Neural crest cell (in vitro differentiated cells): ENCODE measurements at places on chromosomes 3 and 15.

- DNase-seq = no peak
These were observed 3.8 kb downstream of the GSK3B start for GRCh38 chr3:120090422-120090821.

DNA sequence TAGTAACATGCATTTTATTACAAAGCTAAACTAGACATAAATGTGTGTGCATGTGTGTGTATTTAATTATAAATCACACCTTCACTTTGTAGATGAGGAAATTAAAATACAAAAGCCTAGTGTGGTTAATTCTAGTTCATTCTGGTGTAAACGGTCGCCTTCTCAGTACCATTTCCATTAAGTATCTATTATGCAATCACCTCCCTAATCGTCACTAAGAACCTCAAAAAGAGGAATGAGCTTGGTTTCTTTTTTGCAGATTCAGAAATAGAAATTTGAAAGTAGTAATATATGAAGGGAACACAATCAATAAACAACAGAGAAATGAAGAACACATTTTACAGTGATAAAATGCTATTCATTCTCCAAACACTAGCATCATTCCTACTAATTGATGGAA lies 233.2 kb downstream of the ZBBX start:
- DNase-seq = no peak

DNA sequence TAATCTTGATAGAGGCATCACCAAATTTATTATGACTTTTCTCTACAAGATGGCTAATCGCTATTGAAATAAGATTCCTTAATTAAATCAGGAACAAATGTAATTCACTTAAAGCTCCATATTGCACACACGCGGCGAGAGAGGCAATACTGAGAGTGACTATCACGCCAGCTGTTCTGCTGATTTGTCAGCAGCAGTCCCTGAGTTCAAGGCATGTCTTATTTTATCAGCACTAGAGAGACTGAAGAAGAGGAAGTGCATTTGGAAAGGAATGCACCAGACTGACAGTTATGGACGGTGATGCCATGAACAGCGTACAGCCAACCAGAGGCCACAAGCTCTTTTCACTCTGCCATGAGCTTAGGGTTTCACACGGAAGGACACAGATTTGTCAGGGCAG lies 83.6 kb upstream of the SLCO3A1 start:
- no peak for DNase-seq

DNA sequence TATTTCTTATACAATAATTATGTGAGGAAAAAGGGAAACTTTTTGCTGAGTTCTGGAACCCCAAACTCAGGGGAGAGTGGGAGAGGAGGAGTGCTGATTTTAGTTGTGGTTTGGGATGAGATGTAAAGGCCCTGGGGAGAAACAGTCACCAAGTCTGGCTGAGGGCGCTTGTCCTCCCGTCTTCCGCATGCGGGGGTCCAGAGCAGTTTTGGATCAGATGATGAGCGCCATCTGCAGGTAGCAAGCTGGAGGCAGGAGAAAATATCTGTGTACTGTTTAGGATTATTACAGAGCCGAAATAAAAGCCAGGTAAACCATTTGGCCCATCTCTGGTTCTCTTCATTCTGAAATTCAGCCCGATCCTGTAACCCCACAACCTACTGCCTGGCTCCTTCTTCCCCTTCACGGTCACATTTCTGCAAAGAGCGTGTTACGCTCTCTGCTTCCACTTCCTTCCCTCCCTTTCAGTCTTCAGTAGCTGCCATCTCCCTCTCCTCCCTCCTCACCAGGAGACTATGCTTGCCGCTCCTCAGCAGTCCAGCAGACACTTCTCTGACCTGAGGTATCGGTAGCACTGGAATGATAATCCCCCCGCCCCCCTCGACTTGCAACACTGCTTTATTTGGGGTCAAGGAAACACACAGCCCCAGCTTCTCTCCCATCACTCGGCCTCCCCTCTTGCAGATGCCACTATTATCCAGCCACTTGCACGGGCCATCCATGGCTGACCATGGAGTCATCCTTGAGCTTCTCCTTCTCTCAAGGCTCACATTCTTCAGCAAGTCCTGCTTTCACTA lies 1.4 kb upstream of the PARP14 start:
- DNase-seq = peak; percentile 77

DNA sequence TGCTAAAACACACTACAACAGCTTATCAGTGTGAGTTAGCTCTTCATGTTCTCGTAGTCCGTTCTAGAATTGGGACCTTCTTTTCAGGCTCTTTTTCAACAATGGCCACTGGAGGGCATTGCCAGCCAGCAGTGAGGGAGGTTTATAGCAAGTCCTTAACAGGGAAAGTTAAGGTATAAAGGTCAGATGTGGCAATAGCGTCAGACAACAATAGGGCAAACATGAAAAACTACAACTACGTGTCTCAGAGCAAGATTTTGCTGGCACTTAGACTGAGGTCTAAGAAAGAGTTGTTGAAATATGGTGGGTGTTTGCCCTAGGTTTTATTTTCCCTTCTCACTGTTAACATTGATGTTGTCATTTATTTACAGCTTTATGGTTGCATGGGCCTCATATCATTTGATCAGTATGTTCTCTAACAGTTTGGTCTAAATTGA lies 161.4 kb downstream of the GMNC start:
- no peak for DNase-seq

DNA sequence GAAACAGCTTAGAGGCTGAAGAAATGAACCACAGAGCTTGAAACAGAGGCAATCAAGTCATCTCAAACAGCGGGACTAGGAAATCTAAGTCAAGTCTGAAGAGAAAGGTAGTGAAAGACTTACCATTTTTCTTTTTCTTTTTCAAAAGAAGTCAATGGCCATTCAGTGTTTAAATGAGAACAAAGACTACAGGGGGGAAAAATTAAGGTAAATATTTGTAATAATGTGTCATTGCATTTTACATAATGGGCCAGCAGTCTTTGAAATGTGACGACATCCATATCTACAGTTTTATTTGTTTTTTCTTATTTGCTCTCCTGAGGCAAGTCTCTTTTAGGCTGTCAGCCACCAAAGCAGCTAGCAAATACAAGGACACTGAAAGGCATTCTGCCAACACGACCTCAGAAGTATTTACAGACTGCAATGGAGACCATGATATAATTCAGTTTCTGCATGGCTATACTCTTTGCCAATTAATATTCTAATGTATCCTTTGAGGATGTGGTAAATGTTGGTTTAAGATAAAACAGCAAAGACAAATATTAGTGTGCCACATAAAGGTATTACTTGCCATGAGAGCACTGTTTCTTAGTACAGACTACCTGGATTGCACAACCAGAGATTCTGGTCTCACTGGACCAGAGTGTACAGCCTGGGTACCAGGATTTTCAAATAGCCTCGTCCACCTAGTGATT lies 307.0 kb upstream of the THBS1 start:
- no peak for DNase-seq

DNA sequence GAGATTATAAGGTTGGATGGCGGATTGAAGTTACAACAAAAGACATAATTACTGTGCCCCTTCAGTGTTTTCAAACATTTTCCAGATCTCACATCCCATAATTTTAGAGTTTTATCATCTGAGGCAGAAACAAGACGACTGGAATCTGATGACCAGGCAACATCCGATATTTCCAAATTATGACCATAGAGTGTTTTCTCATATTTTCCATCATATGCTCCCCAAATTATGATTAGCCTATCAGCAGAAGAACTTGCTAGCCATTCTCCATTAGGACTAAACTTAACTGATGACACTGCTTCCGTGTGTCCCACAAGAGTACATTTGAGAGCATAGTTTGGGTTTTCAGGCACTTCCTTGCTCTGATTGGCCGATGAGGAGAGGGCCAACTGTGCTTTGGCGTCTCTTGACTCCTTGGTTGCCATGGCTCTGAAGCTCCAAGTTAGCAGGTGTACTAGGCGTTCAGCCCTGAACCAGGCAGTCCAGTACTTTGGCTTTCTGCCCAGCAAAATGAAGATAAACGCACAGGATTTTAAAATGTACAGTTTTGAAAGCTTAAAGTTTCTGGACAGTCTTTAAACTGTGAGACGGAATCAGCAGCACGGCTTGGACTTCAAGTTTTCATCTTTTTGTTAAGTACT lies 638 bp downstream of the WDR5B start:
- no peak for DNase-seq

- DNase-seq = no peak
These were observed 273.8 kb upstream of the DCBLD2 start for GRCh38 chr3:99175276-99175812.

DNA sequence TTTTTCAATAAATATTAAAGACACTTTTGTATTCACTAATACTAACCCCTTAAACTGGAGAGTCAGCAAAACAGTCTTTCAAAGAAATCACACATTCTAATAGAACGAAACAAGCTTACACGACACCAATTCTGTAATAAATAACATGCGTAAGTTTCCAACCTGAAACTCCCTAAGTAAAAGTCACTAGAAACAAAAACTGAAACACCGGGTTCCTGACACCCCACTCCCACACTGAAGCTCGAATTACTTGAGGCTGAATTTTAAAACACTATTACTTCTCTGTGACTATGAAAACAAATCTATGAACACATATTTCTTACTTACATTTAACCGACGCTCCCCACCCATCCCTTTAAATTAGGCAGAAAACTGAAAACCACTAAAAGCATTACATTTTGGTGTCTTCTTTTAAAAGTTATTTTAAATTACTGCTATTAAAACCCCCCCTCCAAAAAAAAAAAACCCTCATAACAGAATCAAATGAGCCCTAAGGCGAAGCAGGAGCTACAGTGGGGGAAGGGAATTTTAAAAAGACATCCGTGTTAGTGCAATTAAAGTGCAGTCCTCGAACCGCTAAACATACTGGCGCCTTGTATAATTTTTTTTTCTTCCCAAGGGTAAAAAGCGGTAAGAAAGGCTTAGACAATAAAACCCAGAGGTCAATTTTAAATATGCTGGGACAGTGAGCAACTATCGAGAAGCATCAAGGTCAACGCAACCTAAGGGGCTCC lies 878 bp downstream of the SPPL2A start:
- no peak for DNase-seq

GRCh38 chr3:186920301-186920700 lies 10.0 kb upstream of the ST6GAL1 start:
- DNase-seq = no peak

GRCh38 chr15:48337607-48338006 lies 6.4 kb downstream of the DUT start:
- DNase-seq = no peak

GRCh38 chr3:136122006-136122405 lies 74.1 kb downstream of the MSL2 start:
- no peak for DNase-seq

DNA sequence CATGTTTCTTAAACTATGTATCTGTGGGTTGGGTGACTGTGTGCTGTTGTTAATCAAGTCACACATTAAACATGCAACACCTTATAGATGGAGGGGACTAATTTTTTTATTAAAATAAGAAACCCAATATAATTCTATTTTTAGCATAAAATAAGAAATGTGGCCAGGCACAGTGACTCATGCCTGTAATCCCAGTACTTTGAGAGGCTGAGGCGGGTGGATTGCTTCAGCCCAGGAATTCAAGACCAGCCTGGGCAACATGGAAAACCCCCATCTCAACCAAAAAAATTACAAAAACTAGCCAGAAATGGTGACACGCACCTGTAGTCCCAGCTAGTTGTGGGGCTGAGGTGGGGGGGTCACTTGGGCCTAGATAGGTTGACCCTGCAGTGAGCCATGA lies 1021.0 kb downstream of the EPHA3 start:
- no peak for DNase-seq

- DNase-seq = no peak
These were observed 241.4 kb upstream of the EOMES start for GRCh38 chr3:27963519-27963918.

GRCh38 chr3:63343674-63344073 lies 65.6 kb downstream of the SYNPR start:
- DNase-seq = no peak

DNA sequence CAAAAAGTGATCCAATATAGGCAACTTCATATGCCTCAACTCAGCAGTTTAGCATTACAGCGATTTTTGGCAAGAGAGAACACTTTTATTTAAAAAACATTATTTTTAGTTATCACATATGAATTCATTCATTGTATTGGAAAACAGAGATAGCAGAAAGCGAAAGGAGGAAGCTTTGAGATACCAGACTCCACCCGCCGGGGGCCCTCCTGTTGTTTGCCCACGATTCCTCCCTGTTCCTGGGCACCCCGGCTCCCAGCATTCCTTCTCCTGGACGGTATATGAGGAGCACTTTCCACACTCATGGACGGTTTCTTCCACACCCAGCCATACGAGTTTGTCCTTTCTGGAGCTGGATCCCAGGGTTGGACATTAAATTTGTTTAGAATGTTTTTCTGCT lies 18.2 kb downstream of the APBA2 start:
- no peak for DNase-seq

GRCh38 chr3:179898024-179898423 lies 138.7 kb downstream of the PEX5L start:
- DNase-seq = peak; percentile 14

GRCh38 chr3:156542101-156543042 lies 12.5 kb downstream of the SSR3 start:
- no peak for DNase-seq

GRCh38 chr3:196287090-196287439 lies 461 bp downstream of the PCYT1A start:
- no peak for DNase-seq

- DNase-seq = peak; percentile 35
These were observed 483 bp downstream of the MEX3B start for GRCh38 chr15:82045179-82045891.

GRCh38 chr3:43995547-43996378 lies 245.9 kb upstream of the TOPAZ1 start:
- no peak for DNase-seq

DNA sequence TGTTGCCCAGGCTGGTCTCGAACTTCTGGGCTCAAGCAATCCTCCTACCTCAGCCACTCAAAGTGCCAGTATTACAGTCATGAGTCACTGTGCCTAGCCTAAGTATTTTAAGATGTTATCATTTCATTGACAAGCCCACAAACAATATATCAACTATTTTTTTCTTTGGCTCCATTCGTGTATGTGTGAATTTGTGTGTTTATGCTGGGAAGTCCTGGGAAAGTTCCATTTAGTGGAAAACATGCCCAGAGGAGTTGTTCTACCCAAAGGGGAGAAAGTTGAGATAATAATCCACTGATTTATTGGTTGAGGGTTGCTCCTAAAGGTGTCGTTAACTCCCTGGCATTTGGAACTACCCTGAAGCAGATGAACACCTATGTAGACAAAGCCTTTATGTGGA lies 58.8 kb downstream of the KIF9 start:
- DNase-seq = no peak

DNA sequence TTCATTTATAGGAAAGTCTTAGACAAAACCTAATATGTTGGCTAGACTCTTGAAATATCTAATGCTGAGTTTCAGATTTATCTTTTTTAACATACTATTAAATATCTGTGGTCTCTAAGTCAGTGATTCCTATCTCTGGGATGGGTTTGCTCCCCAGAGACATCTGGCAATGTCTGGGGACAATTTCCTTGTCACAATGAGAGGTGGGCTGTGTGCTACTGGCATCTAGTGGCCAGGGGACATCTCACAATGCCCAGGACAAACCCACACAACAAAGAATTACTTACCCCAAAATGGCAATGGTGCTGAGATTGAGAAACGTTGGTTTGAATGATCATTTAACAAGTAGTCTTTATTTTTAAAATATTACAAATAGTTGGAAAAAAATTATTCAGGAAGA lies 602.1 kb downstream of the MAGI1 start:
- peak; percentile 28 for DNase-seq
